ENCODE measurements at places on chromosomes 2 and 18. TPM values are rescaled to one million over a fixed set of nuclear protein-coding genes. Genes with fewer than 3 reads are reported as not detected.

Gene M1AP
- 0.16 TPM for polyA plus RNA-seq

Gene TSPYL6
- polyA plus RNA-seq = 0.03 TPM

Gene FOXD4L1
- polyA plus RNA-seq = 0.18 TPM

Gene ALK
- not detected for polyA plus RNA-seq

Gene CDK5R2
- polyA plus RNA-seq = not detected

Gene RFTN2
- not detected for polyA plus RNA-seq

Gene LYPD6B
- polyA plus RNA-seq = not detected

Gene AOX1
- polyA plus RNA-seq = 18.9 TPM

Gene ANAPC1
- polyA plus RNA-seq = 42.9 TPM

Gene DSC2
- polyA plus RNA-seq = 7.2 TPM

Gene CFAP53
- 0.05 TPM for polyA plus RNA-seq

Gene RAD51AP2
- polyA plus RNA-seq = 0.12 TPM

Gene UGT1A3
- polyA plus RNA-seq = 0.39 TPM

Gene USP14
- 10.7 TPM for polyA plus RNA-seq

Gene MDH1B
- polyA plus RNA-seq = 0.17 TPM

Gene ZNF532
- polyA plus RNA-seq = not detected

Gene SPATS2L
- 212 TPM for polyA plus RNA-seq

Gene GAREM1
- 2.5 TPM for polyA plus RNA-seq

Gene ARHGAP15
- not detected for polyA plus RNA-seq

Gene ARHGEF4
- 0.08 TPM for polyA plus RNA-seq

Gene MGAT4A
- 38.4 TPM for polyA plus RNA-seq

Data from HepG2 (cell line).